Breast epithelium (tissue), 4 donors: ENCODE measurements at places on chromosomes 5 and 9. TPM values are rescaled to one million over a fixed set of nuclear protein-coding genes. Genes with fewer than 3 reads are reported as not detected.

The PPP1R26 gene
- total RNA-seq: 18.1 TPM

The DRD1 gene
- total RNA-seq: under 0.01 TPM

The PITX1 gene
- 0.33 TPM for total RNA-seq

The BTNL3 gene
- total RNA-seq: under 0.01 TPM

The LIFR gene
- total RNA-seq: 179 TPM

The TPPP gene
- 4.3 TPM for total RNA-seq

The ADAMTS16 gene
- total RNA-seq: 1.3 TPM

DNA sequence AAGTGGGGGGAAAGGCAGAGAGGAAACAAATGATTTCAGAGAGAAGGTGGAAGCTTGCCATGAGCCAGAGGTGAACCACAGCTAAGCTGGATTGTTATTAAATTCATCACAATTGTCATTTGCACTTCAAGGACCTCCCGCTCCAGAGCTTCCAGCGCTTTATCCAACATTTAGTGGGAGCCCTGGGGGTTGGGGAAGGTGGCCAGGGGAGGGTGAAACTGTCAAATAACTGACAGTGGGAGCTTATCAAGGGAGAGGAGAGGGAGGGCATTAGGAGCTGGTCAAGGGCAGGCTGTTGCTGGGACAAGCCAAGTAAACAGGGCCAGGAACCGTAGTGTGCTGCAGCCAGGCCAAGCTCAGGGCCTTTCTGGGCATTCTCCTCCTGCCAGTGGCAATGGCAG, 71.5 kb downstream of the SIL1 start:
- no peak for DNase-seq

- no peak for DNase-seq
These were observed 51.7 kb downstream of the RETREG1 start for GRCh38 chr5:16565118-16565517.

DNA sequence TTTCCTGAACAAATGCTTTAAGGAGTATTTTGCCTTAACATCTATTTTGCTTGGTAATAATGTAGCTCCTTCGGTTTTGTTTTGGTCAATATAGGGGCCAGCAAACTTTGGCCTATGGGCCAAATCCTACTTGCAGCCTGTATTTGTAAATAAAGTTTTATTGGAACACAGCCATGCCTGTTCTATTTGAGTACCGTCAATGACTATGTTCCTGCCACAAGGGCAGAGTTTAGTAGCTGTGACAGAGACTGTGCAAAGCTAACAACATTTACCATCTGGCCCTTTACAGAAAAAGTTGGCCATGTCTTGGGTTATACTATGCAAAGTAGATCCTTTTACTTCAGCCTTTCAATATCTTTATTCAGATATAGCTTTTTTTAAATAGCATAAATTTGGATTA, 113.4 kb downstream of the NR3C1 start:
- no peak for DNase-seq

GRCh38 chr5:6804766-6805501, 91.7 kb downstream of the TENT4A start:
- no peak for DNase-seq

GRCh38 chr9:135376511-135377265, 102.9 kb upstream of the PPP1R26 start:
- DNase-seq: no peak

- DNase-seq: no peak
These were observed 159.5 kb downstream of the RAPGEF6 start for GRCh38 chr5:131475541-131475941.

- DNase-seq: no peak
These were observed 5.6 kb downstream of the HRH2 start for GRCh38 chr5:175663186-175664184.

DNA sequence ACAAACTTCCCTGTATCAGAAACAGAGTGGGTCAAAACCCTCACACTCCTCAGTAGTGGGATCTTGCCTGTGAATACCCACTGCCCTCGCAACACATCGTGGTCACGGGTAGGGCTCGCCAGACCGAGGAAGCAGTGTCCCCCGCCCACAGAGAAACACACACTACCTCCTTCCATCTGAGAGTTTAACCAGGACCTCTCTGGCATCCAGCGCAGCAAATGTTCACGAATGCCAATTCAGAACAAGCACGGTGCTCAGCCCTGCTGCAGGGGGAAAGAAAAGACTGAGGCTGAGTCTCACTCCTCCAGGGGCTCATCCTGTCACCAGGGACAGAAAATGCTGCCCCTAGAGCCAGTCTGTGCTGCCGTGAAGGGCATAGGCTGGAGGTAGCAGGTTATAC, 42.5 kb upstream of the SYNPO start:
- no peak for DNase-seq

- no peak for DNase-seq
These were observed 13.7 kb downstream of the GRM6 start for GRCh38 chr5:178981381-178981780.

GRCh38 chr5:78518365-78519197, 130.0 kb downstream of the LHFPL2 start:
- DNase-seq: peak; percentile 67

DNA sequence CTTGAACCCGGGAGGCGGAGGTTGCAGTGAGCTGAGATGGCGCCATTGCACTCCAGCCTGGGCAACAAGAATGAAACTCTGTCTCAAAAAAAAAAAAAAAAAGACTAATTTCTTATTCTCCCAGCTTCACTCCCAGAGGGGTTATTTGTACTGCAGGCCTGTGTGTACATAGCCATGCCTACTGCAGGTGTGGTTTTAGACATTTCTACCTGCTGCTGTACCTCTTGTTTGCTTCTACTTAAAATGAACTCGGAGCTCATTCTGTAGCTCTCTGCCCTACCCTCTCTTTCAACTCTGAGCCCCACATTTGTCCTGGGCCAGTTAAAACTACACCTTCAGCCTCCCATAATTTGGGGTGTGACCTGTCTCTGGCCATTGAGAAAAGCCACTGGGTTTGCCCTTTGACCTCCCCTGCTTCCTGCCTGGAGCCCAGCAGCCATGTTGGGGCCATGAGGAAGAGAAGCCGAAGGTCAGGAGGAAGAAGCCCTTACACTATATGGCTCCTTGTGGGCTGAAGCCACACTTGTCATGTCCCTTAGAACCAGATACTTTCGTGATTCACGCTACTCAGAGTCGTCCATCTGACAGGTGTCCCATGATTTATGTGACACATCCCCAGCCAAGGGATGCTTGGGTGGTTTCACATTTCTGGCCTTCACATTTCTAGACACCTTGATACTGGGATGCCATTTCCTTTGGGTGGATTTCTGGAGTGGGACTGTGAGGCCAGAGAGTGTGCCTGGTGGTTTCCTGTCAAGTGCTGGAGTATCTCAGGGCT, 9.4 kb upstream of the CARD19 start:
- peak; percentile 19 for DNase-seq
